CD4-positive, alpha-beta T cell treated with Interleukin-4 for 4 hours (primary cell): ENCODE measurements at places on chromosomes 5 and 9.

- no peak for DNase-seq
These were observed 10.7 kb downstream of the LYSMD3 start for GRCh38 chr5:90518661-90519060.

GRCh38 chr5:179336126-179336870 is 9.0 kb downstream of the ADAMTS2 start:
- DNase-seq, result no peak

- DNase-seq, result no peak
These were observed 57.2 kb downstream of the EXD3 start for GRCh38 chr9:137365552-137366444.

GRCh38 chr9:126673689-126674364 is 60.1 kb downstream of the LMX1B start:
- DNase-seq, result no peak

GRCh38 chr9:20538956-20539355 is 83.3 kb downstream of the MLLT3 start:
- no peak for DNase-seq

GRCh38 chr5:151157426-151158286 is at the start of gene ANXA6:
Gene ANXA6, minus strand, starts transcription at chr5:151157779. Its CDS starts 9,878 bp downstream, at chr5:151147901.
- DNase-seq, result peak; percentile 56

GRCh38 chr5:16489322-16489791 is 23.8 kb upstream of the ZNF622 start:
- DNase-seq, result peak; percentile 21

DNA sequence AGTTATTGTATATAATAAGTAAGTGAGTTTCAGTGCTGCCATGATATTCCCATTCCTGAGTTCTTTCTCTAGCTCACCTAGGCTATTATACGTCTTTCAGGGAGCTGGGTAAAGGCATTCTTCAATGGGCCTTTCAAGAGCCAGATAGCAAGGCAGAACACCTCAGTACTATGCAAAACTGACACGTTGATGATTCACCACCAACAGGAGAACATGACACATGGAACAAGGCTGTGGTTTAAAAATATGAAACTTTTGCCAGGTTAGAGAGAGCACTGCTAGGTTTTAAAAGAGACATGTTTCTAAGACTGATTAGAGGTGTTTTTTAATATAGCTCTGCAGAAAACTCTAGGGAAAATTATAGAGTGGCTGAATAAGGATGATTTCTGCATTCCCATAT is 95.9 kb downstream of the UGCG start:
- peak; percentile 12 for DNase-seq

DNA sequence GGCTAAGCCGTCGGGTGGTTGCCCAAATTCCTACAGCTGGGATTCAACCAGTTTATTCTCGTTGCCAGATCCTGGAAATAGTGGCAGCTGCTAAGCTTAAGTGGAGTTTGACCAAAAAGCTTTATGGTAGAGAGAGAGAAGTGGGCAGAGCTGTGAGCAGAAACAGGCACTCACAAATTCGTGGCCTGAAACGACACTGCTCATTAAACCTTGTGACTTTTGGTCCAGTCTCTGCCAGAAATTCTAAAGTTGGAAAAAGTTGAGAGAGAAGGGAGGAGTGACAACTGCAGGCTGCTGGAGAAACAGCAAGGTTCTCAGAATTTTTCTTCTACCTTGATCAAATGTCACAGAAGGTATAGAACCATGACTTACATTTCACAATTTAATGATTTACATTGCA is 131.5 kb downstream of the MTX3 start:
- no peak for DNase-seq

DNA sequence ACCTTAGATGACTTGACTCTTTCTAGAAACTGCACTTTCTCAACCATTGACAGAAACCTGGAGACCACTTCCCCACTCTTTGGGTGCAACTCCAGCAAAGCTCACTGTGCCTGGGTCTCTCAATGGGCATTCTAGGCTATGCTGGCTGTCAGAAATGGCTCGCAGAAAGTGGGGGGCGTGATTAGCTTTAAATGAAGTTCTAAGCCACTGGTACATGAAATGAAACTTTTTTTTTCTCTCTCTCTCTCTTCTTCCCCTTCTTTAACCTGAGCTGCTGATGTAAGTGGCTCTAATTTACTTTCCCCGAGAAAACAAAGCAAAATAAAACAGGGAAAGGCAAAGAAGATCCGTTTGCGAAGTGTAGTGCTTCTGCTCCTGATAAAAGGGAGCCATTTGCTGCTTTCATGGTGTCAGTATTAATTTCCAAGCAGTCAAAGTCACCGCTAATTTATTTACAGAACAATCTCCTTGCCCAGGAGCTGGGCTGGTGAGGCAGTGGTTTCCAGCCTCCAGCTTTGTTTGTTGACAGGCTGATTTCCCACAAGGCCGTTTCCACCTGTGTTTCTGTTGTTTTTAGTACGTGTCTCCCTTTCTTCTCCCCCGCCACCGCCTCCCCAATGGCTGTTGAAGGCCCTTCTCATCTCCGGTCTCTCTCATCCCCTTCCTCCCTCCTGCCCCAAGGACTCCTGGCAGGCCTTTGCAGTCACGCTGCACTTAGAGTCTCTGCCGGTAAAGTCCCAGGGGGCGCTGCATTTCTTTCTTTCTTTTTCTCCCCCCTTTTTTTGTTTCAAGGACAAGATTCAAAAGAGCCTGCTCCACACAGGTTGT is 422.9 kb downstream of the EBF1 start:
- DNase-seq, result no peak

DNA sequence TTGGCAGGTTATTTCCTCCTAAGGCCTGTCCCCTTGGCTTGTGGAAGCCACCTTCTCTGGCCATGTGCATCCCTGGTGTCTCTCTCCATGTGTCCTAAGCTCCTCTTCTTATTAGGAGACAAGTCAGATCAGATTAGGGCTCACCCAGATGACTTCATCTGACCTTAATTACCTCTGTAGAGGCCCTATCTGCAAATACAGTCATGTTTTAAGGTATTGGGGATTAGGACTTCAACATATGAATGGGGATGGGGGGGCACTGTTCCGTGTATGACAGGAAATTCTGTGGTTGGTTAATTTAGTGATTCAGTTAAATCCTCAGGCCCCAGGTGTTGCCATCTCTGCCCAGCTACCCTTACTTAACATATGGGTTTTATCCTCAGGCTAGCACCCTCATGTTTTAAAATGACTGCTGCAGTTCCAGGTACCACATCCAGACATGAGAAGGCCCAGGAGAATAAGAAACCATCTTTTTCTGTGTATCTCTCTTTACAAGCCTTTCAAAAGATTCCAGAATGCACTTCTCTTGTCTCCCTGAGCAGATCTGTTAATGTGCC is 51.9 kb upstream of the RAI14 start:
- DNase-seq, result no peak

DNA sequence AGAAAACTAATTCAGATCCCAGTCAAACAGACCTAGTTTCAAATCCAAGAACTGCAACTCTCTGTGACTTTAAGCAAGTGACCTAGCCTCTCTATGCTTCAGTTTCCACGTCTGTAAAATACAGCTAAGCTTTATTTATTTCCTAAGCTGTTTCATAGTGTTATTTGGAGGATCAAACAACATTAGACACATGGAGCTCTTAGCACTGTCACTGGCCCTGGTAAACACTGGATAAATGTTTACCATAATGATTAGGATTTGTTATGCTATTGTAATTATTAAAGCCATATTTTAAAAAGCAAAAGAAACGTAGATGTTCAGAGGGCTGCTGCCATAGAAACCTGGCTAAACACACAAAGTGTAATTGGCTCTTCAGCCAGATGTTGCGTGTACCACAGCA is 26.6 kb upstream of the C5orf58 start:
- DNase-seq, result no peak

GRCh38 chr5:14472986-14473567 is 108.5 kb upstream of the OTULINL start:
- no peak for DNase-seq

GRCh38 chr5:154686490-154686889 is 68.7 kb upstream of the LARP1 start:
- no peak for DNase-seq

DNA sequence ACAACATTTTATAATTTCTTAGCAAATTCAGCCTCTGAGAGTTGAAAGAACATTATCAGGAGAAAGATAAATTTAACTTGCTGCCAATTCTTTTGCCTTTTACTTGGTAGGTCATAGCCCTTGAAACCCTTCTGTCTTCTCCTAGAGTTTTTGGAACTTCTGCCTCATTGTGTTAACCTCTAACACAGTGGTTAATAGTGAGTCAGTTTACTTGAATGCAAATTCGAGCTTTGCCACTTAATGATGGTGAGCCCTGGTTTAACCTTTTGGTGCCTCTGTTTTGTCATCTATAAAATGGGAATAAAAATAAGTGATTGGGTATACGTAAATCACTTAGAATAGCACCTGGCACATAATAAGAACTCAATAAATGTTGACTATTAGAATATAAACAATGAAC is 1.8 kb upstream of the INIP start:
- no peak for DNase-seq

DNA sequence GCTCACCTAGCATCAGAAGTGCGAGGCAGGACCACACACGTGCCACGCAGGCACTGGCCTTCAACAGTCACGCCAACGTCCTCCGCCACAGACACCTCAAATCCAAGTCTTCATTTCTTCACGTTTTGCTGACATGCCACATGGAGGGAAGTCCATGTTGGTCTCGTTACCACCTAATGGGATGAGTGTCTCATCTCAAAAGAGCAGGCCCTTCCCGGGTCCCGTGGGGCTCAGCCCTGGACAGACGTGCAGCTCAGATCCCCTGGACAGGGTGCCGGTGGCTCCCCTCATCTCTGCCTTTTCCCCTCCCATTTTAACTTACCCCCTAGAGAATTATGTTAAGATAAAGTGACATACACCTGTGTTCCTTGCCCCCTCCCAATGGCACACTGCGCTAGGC is 76.8 kb downstream of the MRPL36 start:
- DNase-seq, result no peak
